ENCODE measurements at places on chromosomes 2 and 18.

GRCh38 chr2:33502025-33502424 lies 25.6 kb downstream of the RASGRP3 start:
- peak; percentile 20 for DNase-seq

DNA sequence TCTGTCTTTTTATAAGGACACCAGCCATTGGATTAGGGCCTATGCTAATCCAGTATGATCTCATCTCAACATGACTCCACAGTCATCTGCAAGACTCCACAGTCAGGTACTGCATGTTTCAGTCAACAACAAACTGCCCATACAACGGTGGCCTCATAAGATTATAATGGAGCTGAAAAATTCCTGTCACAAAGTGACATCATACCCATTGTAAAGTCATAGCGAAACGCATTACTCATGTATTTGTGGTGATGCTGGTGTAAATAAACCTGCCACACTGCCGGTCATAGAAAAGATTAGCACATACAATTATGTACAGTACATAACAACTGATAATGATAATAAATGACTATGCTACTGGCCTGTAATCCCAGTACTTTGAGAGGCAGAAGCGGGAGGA lies 102.2 kb downstream of the TEX51 start:
- DNase-seq = no peak

DNA sequence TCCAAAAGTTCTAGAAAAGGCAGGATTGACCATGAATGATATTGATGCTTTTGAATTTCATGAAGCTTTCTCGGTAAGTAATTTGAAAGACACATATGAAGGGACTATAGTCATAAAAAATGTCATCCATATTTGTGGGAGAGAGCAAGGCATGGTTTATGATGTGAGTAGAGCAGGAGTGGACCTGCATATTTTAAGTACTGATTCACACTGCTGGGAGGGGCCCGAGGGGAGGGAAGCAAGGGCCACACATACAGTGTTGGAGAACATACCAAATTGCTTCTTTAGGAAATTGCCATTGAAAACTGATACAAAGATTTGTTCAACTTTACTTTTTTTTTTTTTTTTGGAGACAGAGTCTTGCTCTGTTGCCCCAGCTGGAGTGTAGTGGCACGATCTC lies 39.4 kb downstream of the HADHB start:
- DNase-seq = no peak

DNA sequence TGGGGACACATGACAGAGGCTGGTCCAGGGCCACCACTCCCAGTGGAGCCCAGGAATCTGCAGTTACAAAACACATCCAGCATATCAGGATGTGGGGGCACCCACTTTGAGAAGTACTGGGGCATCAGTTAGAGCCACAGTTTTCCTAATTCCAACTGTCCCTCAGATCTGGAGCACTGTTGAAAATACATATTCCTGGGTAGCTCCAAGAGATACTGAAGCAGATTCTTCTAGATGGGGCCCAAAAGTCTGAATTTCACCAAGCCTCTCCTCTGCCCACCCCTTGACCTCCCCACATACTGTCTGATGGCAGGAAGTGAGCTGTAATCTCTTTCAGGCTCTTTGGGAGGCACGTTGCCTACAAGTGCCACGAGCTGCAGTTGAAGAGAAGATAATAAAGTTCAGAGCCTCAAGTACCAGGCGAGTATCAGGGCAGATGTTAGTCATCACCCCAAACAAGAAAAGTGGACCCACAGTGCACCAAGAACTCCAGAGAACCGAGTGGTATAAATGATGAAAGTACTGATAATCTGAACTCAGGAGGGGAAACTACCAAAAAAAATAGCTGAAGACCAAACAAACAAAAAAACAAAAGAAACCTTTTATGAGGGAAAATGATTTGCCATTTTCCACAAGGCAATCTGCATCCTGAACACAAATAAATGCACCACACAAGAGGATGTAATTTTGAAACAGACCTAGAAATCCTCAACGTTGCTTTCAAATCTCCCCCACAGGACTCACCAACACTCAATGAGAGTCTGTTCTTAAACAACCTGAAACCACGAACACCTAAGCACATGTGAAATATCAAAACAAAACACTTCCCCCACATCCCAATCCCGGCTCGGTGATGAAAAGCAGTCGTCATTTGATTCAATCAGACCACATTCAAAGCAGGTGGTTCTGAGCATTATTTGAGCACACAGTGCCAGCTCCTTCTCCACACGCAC lies 98.7 kb downstream of the TCF4 start:
- no peak for DNase-seq

DNA sequence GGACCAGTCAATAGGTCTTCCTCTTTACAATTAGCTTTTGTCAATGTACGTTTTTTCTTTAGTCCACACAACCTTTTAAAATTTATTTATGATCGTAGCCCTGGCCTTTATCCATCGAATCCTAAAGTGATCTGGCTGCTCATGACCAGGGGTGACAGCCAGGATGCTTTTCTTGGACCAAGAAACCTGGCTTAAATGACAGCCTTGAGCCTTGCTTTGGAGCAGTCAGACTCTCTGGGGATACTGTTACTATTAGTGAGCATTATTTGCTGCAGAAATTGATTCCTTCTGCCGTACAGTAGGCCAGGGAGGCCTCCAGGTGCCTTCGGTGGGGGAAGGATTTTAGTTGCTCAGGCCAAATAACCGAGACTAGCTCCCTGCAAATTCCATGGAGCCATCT lies 70.2 kb downstream of the AGAP1 start:
- no peak for DNase-seq

DNA sequence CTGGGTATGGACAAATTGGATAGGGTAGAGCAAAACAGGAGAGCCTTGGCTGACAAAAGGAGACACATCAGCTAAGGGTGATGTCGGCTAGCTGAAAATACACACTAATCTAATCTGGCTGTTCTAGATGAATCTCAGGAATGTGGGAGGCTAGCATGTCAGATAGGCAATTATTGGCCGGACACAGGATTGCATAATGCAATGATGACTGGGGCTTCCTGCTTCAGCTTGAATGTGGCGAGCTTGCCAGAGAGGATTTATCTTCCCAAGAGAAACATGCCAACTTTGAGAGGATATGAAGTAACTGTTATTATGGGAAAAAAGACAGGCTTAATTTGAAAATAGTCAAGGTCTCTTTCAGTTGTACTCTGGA lies 102.4 kb downstream of the TRIB2 start:
- DNase-seq = peak; percentile 36

- DNase-seq = no peak
These were observed 12.0 kb downstream of the PSMD1 start for GRCh38 chr2:231068525-231069222.

DNA sequence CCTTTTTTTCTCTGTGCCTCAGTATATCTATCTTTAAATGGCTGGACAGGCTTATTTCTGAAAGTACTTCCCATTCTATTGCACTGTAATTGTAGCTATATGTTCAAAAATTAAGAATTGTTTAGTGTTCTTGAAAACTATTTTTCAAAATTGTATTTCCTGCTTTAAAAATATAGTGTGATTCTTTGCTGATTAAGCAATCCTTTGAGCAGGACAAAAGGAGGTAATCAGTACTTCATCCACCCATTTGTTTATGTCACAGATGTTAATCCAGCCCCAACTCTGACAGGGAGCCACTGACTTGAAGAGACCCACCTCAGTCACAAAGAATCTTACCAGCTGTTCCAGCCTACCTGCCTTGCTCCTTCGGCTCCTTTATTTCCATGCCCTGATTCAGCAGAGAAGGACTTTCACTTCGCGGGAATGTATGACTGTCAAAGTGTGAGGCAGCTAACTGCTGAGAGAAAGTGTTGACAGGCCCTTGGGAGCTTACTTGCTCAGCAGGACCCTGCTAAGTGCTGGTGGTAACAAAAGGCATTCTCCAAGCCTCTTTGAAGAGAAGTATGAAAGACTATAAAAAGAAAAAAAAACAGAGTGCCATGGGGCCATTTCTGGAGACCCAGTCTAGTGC lies 393.3 kb upstream of the CYRIA start:
- DNase-seq = no peak

DNA sequence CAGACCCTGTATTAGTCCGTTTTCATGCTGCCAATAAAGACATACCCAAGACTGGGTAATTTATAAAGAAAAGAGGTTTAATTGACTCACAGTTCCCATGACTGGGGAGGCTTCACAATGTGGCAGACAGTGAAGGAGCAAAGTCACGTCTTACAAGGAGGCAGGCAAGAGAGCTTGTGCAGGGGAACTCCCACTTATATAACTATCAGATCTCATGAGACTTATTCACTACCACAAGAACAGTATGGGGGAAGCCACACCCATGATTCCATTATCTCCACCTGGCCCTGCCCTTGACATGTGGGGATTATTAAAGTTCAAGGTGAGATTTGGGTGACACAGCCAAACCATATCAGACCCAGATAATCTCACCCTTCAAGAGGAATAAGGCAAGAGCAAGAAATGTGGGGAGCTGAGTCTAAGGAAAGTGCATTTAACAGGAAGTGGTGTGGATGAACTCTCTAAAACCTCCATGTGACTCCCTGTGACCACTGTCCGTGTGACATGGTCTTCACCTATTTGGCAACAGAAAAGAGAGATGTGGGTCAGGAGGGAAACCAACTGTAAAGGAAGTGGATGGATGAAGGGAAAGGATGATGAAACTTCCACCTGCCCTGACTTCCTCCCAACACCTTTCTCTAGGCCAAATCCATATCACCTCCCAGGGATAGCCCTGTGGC lies 110.6 kb downstream of the ATL2 start:
- no peak for DNase-seq

- DNase-seq = no peak
These were observed 1809.5 kb upstream of the CELF4 start for GRCh38 chr18:39375066-39375465.

DNA sequence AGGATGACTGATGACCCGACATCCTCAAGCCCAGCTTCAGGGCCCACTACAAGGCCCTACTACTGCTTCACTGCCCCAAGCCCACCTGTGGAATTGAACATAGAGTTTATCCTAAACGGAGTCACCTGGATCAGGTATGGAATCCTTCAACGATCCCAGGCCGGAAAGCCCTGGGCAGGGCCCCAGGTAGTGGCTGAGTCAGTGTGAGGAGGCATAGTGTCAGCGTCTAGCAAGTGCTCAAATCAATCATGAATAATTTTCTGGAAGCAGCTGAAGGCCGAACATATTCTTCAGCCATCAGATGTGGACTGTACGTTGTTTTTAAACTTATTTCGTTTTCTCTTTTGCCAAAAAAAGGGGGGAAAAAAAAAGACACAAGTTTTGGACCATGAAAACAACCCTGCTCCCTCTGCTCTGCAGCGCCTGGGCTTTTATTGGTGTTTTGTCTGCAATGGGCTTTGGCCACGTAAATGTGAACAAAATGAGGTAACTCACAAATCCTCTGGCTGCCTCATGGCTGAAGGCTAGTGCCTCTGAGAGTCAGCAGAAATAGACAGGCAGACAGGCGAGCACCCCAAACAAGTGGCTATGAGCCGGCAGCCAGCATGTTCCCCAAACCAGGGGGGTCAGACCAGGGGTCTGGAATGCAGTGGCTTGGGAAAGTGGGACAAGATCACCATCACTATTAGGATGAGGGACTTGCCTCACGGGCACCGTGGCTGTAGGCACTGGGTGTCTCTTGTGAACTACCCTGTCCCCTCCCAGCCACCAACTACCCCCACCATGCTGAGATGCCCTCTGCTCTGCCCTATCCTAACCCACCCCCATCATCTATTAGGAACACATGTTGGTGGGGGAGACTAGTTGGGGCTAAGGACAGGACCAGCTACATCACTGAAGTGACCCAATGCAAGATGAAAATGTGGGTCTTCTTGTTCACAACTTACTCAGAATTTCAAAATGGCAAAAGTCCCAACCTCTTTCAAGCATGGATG lies 51.4 kb downstream of the TTC32 start:
- DNase-seq = no peak

- DNase-seq = no peak
These were observed 43.6 kb downstream of the SANBR start for GRCh38 chr2:61109291-61109690.

DNA sequence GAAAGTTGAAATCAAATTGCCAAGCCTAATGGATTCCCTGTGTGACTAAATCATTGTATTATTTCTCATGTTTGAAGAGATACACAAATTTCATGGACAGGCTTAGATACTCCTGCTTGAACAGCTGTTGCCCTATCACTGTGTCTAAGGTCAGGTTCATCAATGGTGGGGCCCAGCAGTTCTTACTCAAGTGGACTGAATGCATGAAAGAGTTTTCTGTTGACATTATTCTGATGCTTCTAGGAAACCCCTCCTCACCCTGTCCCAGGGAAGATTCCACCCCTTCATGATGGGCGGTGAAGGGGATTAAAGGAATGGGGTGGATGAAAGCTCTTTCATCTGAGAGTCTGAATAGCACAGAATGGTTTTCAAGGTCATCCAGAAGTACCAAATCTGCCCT lies 148.8 kb downstream of the INO80D start:
- DNase-seq = no peak

- DNase-seq = no peak
These were observed 258.4 kb downstream of the BCL11A start for GRCh38 chr2:60294901-60295635.

DNA sequence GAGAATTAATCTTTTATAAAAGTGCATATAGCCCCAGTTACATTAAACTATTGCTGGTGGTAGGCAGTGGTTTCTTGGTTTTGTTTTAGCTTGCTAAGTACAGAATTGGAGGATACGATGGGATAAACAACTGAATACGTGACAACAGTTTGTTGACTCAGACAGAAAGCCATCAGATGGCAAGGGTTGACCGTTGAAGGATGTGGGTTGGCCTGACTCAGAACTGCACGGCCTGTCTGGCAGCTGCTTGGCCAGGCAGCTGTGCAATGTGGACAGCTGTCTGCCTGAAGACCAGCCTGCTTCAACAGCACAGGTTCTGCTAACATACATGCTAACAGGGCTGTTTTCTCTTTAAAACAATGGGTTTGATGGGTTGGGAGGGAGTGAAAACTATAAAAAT lies 46.6 kb downstream of the PRKRA start:
- DNase-seq = no peak

- no peak for DNase-seq
These were observed 184.6 kb upstream of the OSR1 start for GRCh38 chr2:19542796-19543662.

GRCh38 chr2:29769847-29770246 lies 151.5 kb downstream of the ALK start:
- DNase-seq = no peak

GRCh38 chr2:45224321-45224992 lies 215.2 kb upstream of the SIX2 start:
- DNase-seq = no peak

DNA sequence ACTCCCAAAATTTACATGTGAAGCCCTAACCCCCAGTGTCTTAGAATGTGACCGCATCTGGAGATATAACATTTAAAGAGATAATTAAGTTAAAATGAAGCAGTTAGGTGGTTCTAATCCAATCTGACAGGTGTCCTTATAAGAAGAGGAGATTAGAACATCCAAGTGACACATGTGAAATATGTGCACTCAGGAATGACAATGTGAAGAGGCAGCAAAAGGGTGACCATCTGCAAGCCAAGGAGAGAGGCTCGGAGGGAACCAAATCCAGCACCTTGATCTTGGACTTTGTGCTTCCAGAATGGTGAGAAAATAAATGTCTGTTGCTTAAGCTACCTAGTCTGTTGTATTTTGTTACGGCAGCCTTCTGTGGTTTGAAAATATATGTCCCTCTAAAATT lies 165.4 kb downstream of the FIGN start:
- no peak for DNase-seq

GRCh38 chr2:56335101-56335500 lies 151.3 kb downstream of the CCDC85A start:
- DNase-seq = no peak
